Stomach (tissue), 19 donors: ENCODE measurements at places on chromosomes 13 and 19.
A peak's percentile ranks its signal among the peaks of the same experiment; 100 is the strongest.

DNA sequence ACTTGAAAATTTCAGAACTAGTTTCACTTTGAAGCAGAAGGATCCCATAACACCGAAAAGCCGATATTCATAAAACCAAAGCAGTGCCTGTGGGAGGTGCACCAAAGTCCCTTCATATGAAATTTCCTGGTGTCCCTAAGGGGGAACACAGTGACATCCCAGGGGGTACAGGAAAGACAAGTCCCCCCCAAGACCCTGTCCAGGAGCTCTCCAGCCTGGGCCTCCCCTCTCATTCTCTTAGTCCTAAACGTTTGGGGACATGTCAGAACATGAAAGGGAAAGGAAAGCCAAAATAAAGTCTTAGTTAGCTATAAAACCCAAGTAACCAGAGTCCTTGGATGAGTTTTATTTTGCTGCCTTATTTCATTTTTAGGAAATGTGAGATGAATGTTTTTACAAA, 56.6 kb downstream of the MRPL57 start:
- no peaks in the 10 kb centered on the region for H3K36me3 ChIP-seq
- H3K27me3 ChIP-seq: no peaks in the 10 kb centered on the region
- H3K4me1 ChIP-seq: no peaks in the 10 kb centered on the region
- DNase-seq: no peak
- H3K4me3 ChIP-seq: no peak overlapping the region

DNA sequence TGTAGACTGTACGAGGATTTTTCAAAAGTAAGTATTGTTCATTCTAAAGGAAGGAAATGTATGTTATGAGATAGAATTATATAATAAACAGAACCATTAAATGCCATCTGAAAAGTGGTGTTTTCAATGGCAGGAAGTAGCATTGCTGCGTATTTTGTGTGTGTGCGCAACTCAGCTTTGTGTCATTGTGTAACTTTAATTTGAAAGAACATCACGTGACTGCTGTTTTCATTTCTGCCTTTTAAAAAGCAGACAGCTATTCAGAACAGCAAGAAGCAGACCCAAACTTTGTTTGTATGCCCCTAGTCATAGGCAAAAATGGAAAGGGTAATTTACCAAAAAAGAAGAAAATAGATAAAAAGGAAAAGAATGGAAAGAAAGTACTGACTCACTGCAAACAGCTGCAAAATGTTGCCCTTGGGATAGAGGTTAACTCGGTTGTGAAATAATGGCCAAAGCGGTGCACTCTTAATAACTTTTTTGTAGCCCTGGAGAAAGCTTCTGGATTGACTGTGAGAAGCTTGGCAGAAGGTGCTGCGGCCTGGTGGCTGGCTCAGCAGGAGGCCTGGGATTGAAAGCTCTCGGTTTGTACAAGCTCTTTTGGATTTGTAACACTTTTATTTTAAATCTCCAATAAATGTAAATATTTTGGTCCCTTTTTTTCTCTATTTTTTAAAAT, 97.3 kb downstream of the GGACT start:
- DNase-seq: no peak
- H3K4me1 ChIP-seq: peaks cover 8% of the 10 kb centered on the region
- H3K4me3 ChIP-seq: no peak overlapping the region
- no peaks in the 10 kb centered on the region for H3K27me3 ChIP-seq
- H3K27ac ChIP-seq: no peak overlapping the region

DNA sequence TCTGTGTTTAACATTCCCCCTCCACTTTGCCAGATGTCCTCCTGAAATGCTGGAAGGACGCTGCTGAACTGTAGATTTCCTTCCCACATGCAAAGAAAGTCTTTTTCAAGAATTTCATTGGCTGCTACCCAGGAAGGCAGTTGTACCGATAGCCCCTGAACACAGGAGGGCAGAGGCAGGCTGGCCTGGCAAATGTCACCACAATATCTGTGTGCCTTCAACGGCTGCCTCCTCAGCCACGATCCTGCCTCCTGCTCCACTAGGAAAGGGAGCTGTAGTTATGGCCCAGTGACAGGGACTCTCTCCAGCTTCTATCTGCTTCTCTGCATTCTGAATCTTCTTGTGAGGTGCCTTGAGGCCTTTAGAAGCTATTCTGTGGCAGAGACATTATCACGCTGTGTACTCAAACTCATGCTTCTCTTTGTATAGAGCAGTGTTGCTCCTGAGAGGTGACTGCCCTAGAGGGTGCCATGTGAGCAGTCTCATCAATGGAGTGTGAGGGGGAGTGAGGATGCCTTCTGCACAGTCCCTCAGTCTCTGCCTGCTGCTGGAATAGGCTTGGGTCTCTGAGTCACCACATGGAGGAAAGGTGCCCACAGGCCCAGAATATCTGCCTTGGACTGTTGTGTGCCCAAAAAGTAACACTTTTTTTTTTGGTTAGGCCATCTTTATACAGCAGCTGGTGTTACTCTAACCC, 279.8 kb downstream of the DNAJC15 start:
- no peaks in the 10 kb centered on the region for H3K36me3 ChIP-seq
- H3K27me3 ChIP-seq: no peaks in the 10 kb centered on the region
- peak overlapping the region; percentile 36 for H3K27ac ChIP-seq

DNA sequence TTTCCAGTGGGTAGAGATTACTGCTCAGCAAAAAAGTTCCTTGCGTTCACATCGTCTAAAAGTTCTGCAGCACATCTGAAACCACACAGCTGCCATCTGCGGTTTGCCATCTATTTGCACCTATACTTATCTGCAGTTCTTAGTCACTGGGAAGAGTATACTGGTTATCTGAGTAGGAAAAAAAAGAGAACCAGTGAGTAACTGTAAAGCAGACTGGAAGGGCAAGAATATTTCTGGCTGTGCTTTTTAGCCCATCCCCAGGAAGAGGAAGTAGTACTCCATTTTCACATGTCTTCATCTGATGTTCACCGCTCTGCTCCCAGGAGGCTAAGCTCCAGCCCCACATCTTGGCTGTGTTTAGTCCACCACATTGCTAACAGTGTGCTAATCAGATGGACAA, 35.6 kb downstream of the EFNB2 start:
- no peaks in the 10 kb centered on the region for H3K27me3 ChIP-seq
- H3K36me3 ChIP-seq: no peaks in the 10 kb centered on the region
- H3K4me3 ChIP-seq: no peak overlapping the region
- no peak for DNase-seq
- no peaks in the 10 kb centered on the region for H3K4me1 ChIP-seq

GRCh38 chr13:31731921-31732320, 7.4 kb upstream of the RXFP2 start:
- DNase-seq: no peak
- no peaks in the 10 kb centered on the region for H3K4me1 ChIP-seq
- no peaks in the 10 kb centered on the region for H3K27me3 ChIP-seq
